ENCODE measurements at places on chromosomes 13 and 19.
A peak's percentile ranks its signal among the peaks of the same experiment; 100 is the strongest.

GRCh38 chr19:23699521-23699860 lies 12.5 kb upstream of the ZNF675 start:
- no peak for ATAC-seq

DNA sequence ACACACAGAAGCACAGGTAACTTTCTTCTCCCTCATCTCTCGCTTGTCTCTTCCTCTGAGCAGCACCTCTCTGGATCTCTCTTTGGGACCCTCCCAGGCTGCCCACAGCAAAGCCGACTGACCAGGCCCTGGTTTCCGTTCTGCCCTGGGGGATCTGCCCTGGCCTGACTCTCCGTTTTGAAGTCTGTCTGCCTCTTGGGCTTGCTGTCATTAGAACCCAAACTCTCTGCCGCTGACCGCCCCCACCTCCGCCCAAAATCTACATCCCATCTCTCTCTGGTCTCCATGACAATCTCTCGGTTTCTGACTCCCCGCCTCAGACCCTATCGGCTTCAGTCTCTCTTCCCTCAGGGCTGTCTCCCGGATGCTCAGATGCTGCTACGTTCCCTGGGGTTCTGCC lies 6.9 kb downstream of the KCNC3 start:
- ATAC-seq, result no peak

- peak; percentile 83 for ATAC-seq
Observed at GRCh38 chr19:45677351-45678230, 9.6 kb downstream of the GIPR start.

GRCh38 chr19:1113030-1113985 lies 9.5 kb downstream of the GPX4 start:
- ATAC-seq, result peak; percentile 73

- no peak for ATAC-seq
Observed at GRCh38 chr19:41339936-41340335, 13.8 kb downstream of the TGFB1 start.

DNA sequence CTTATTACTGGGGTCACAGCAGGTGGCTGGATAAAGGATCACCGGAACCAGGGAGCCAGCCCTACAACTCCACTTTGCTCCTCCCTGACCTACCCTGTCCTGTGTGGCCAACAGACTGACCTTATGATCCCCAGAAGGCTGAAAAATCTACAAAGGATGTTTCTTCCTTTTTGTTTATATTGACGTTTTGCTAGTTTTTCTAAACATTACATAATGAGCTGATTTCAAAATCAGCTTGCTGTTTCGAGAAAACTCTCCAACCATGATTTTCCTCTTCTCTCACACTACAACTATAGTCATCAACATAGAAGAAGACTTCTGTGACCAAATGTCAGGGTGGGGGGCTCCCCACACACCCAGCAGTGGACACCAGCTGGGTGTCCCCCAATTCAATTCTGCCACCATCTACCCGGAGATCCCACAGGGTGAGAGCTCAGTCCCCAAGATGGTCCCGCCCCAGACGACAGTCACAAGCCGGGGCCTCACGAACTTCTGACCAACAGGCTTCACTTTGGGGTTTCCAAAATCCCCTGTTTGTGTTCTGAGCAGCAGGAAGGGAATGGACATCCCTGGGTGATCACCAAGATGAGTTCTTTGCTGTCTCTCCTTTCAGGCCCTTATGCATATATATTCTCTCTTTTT lies 35.0 kb downstream of the ZNF536 start:
- ATAC-seq, result no peak

GRCh38 chr13:21232196-21232595 lies 55.7 kb downstream of the MRPL57 start:
- ATAC-seq, result peak; percentile 49

DNA sequence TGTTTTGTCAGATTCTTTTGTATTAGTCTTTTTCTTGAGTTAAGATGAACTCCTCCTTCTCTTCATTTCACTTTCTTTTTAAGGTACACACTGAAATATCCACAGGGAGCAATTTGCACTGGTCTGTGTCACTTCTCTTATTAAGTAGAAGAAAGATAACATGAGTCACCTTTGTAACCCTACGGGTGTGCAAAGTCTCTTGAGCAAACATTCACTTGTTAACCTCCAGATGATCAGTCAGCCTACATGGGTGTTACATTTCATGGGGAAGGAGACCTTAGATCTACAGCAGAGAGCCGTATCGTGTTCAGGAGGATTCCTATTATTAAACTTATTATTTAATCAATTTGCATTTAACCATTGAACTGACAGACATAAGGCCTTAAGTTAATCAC lies 5.1 kb downstream of the ZNF507 start:
- ATAC-seq, result no peak
